ENCODE measurements at places on chromosomes 13 and 19.

DNA sequence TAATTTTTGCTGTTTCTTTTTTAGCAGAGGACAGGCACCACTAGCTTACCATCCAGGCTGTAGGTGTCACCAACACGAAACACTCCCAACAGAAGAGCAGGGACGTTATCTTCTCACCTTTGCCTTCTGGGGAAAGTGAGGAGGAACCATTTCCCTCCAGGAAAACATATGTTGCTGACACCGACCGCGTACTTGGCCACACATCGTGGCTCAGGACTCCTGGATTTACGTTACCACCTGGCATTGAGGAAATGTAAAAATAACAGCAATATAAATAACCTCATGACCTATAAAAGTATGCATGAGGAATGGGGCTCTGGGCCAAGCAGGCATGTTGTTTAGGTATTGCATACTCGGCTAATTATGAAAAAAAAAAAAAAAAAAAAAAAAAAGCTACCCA is 525.1 kb downstream of the MYO16 start:
- DNase-seq = no peak
- no peak overlapping the region for H3K27ac ChIP-seq
- no peaks in the 10 kb centered on the region for H3K27me3 ChIP-seq
- H3K36me3 ChIP-seq = no peaks in the 10 kb centered on the region
- no peak overlapping the region for H3K4me3 ChIP-seq

GRCh38 chr13:60608954-60609353 is 211.9 kb downstream of the TDRD3 start:
- no peak overlapping the region for H3K27ac ChIP-seq
- no peak for DNase-seq
- H3K4me3 ChIP-seq = no peak overlapping the region
- H3K36me3 ChIP-seq = no peaks in the 10 kb centered on the region

GRCh38 chr19:30781047-30781446 is 408.9 kb downstream of the ZNF536 start:
- no peaks in the 10 kb centered on the region for H3K4me1 ChIP-seq
- no peak overlapping the region for H3K27ac ChIP-seq
- no peak overlapping the region for H3K4me3 ChIP-seq
- H3K27me3 ChIP-seq = peaks cover 5% of the 10 kb centered on the region
- no peaks in the 10 kb centered on the region for H3K36me3 ChIP-seq
- DNase-seq = no peak

GRCh38 chr13:77714119-77714755 is 16.8 kb downstream of the SLAIN1 start:
- no peak overlapping the region for H3K27ac ChIP-seq
- H3K4me3 ChIP-seq = no peak overlapping the region
- peaks cover 48% of the 10 kb centered on the region for H3K4me1 ChIP-seq
- H3K36me3 ChIP-seq = peaks cover 10% of the 10 kb centered on the region
- no peaks in the 10 kb centered on the region for H3K27me3 ChIP-seq
- DNase-seq = peak; percentile 6

- H3K4me3 ChIP-seq = no peak overlapping the region
- no peak for DNase-seq
- no peak overlapping the region for H3K27ac ChIP-seq
- H3K36me3 ChIP-seq = peaks cover 50% of the 10 kb centered on the region
- H3K4me1 ChIP-seq = peaks cover 4% of the 10 kb centered on the region
Observed at GRCh38 chr19:47075179-47075810, 26.9 kb upstream of the TMEM160 start.
